Activated T-cell treated with anti-CD3 and anti-CD28 coated beads, Interleukin-2, amount 50 U/mL, for 72 hours (primary cell): ENCODE measurements at places on chromosomes 3 and 15.

DNA sequence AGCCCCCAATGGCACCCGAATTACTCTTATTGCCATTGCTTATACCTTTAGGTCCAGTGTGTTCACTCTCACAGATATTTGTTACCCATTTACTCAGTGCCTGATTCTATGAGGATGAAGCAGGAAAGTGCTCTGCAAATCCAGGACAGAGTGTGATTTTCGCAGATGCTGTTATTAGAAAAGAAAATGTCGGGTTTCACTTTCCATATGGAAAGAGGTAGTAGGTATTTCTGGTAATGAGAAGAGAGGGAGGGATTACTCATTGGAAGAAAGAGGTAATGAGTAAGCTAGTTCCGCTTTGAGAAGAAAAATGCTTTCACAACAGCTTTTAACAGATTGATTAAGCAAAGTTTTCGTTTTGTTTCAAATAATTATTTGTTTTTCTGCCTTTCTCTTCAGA, 336.3 kb upstream of the CFAP20DC start:
- DNase-seq, result no peak

DNA sequence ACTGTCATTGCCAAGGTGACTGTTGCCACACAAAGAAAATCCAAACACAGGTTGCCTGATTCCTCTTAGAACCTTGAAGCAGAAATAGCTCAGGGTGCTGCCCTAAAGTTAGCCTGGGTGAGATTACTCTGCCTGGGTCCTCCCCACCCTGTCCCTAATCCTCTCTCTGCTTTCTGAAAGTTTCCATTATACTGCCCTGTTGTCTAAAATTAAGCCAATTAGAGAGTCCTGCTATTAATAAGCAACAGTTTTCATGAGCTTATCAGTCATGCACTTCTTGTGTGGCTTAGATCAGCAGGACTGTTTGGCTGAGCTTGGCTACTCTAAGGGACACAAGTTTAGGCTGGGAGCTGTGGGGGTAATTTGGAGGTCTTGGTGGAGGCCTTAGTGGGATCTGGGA, 334.7 kb upstream of the LRRFIP2 start:
- DNase-seq, result no peak

DNA sequence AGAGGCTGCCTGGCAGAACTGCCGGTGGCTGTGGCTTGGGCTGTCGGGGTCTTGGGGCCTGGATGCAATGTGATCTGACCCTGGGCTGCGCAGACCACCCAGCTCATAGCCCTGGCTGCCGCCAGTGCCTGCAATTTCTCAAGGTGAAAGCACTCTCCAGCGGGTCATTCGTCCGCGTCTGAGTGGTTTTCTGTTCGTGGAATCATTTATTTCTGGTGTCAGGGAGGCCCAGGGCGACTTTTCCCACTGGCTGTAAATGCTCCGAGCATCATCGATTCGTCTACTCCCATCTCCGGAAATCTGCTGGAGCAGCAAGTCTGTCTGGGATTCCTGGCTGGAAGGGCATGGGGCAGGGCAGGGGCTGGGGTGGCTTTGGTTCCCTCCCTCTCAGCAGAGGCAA, 40.6 kb upstream of the ADPGK start:
- no peak for DNase-seq

GRCh38 chr15:70433586-70434324, 329.6 kb downstream of the UACA start:
- DNase-seq, result no peak

GRCh38 chr3:42214565-42215283, 51.3 kb downstream of the CCK start:
- no peak for DNase-seq

DNA sequence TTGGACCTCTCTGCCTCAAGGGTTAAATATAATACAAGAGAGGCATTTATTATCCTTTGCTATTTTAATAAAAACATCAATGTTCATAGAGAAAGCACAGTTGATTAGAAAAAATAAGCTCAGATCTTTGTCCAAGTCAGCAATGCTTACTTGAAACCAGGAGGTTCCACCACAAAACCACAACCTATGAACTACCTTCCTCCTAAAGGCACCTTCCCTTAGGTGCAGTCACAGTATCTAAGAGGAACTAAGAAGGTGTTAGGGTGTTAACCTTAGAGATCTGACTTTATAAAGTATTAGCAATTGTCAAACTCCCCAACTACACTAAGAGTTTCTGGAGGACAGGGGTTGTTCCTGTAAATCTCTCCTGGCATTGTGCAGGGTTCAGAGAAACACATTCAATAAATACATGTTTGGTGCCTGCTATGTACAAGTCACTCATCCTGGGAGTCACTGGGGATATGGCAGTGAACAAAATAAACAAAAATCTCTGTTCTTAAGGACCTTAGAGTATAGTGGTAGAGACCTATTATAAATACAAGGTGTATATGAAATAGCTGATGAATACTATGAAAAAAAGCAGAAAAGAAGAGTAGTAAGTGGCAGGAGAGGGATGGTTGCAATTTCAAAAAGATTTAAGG, 208.6 kb downstream of the NFKBIZ start:
- DNase-seq, result no peak

GRCh38 chr3:15154326-15154725, 51.7 kb upstream of the CAPN7 start:
- no peak for DNase-seq
